ENCODE measurements at places on chromosomes 13 and 19. TPM values are rescaled to one million over a fixed set of nuclear protein-coding genes. Genes with fewer than 3 reads are reported as not detected.
A peak's percentile ranks its signal among the peaks of the same experiment; 100 is the strongest.

FGF21 gene
- total RNA-seq: not detected

POU2F2 gene
- total RNA-seq: 49.5 TPM

PRX gene
- total RNA-seq: 0.87 TPM

CDC42EP5 gene
- total RNA-seq: 1.0 TPM

CEBPA gene
- total RNA-seq: 0.73 TPM

OLFM4 gene
- not detected for total RNA-seq

LGI4 gene
- not detected for total RNA-seq

ZNF600 gene
- total RNA-seq: 11.3 TPM

DZIP1 gene
- total RNA-seq: 0.48 TPM

DNA sequence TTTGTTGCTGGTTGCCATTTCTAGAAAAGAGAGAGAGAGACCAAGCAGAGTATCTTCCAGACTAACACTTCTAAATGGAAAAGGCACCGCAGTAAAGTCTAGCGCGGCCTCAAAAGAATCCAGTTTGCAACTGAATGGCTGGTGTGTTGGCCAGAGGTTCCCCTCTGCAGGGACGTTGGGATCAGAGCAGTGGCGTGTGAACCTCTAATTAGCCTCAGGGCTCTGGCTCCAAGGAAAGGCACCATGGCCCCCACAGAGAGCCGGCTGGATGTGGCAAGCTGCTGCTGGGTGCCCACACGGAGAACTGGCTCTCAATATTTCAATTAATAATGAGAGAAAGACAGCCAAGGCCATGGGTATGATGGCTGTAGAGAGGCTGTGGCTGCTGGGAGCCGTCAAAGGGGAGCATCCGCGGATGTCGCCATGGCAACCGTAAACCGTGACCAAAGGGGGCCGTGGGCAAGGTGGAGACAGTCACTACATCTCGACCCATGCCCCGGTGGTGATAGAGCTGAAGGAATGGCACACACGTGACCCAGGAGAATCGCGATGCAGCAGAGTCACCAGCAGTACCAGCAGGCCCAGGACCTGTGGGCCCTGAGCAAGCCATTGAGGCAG, 9.5 kb downstream of the VSTM2B start:
- no peak for DNase-seq

GRCh38 chr13:51227404-51227803, 5.2 kb downstream of the FAM124A start:
- DNase-seq: no peak

GRCh38 chr13:59479629-59480028, 684.1 kb downstream of the DIAPH3 start:
- DNase-seq: no peak

DNA sequence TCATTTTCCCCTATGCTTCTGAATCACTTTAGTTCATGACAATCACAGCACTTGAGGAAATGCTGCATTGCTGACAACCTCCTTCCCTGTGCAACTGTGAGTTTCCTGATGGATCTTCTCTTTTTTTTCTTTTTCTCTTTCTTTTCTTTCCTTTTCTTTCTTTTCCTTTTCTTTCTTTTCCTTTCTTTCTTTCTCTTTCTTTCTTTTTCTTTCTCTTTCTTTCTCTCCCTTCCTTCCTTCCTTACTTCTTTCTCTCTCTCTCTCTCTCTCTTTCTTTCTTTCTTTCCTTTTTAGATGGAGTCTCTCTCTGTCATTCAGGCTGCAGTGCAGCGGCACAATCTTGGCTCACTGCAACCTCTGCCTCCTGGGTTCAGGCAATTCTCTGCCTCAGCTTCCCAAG, 247.9 kb upstream of the HTR2A start:
- DNase-seq: no peak

DNA sequence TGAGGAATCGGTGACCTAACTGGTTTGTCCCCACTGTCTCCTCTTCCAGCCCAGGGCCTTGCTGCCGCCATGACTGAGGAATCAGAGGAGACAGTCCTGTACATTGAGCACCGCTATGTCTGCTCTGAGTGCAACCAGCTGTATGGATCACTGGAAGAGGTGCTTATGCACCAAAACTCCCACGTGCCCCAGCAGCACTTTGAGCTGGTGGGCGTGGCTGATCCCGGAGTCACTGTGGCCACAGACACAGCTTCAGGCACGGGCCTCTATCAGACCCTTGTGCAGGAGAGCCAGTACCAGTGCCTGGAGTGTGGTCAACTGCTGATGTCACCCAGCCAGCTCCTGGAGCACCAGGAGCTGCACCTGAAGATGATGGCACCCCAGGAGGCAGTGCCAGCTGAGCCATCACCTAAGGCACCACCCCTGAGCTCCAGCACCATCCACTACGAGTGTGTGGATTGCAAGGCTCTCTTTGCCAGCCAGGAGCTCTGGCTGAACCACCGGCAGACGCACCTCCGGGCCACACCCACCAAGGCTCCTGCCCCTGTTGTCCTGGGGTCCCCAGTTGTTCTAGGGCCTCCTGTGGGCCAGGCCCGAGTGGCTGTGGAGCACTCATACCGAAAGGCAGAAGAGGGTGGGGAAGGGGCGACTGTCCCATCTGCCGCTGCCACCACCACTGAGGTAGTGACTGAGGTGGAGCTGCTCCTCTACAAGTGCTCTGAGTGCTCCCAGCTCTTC, 2.7 kb downstream of the ZNF574 start:
- no peak for DNase-seq

- DNase-seq: no peak
Observed at GRCh38 chr19:8373867-8374813, 10.2 kb downstream of the ANGPTL4 start.

DNA sequence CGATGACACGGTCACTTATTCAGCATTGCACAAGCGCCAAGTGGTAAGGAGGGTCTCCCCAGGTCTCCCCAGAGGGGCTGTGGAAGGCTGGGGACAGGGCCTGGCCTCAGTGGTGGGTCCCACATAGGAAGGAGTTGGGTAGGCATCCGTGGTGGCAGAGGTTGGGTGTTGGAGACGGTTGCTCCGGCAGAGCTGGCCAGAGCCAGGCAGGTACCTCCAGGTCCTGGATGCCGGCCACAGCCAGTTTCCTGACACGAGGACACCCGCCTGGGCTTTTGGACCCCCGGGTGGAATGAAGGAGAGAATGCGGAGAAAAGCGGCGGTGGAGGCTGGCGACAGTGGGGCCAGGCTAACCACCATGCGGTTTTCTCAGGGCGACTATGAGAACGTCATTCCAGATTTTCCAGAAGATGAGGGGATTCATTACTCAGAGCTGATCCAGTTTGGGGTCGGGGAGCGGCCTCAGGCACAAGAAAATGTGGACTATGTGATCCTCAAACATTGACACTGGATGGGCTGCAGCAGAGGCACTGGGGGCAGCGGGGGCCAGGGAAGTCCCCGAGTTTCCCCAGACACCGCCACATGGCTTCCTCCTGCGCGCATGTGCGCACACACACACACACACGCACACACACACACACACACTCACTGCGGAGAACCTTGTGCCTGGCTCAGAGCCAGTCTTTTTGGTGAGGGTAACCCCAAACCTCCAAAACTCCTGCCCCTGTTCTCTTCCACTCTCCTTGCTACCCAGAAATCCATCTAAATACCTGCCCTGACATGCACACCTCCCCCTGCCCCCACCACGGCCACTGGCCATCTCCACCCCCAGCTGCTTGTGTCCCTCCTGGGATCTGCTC, 1.3 kb upstream of the FFAR1 start:
- peak; percentile 53 for DNase-seq

- no peak for DNase-seq
Observed at GRCh38 chr13:47455626-47456025, 545.4 kb downstream of the SUCLA2 start.

GRCh38 chr13:20716951-20717350, 13.5 kb downstream of the IL17D start:
- DNase-seq: no peak

GRCh38 chr13:59873856-59874255, 289.9 kb downstream of the DIAPH3 start:
- DNase-seq: no peak

GRCh38 chr13:38804061-38804460, 117.2 kb downstream of the FREM2 start:
- DNase-seq: no peak

GRCh38 chr19:16435238-16435917, 36.4 kb downstream of the EPS15L1 start:
- no peak for DNase-seq

DNA sequence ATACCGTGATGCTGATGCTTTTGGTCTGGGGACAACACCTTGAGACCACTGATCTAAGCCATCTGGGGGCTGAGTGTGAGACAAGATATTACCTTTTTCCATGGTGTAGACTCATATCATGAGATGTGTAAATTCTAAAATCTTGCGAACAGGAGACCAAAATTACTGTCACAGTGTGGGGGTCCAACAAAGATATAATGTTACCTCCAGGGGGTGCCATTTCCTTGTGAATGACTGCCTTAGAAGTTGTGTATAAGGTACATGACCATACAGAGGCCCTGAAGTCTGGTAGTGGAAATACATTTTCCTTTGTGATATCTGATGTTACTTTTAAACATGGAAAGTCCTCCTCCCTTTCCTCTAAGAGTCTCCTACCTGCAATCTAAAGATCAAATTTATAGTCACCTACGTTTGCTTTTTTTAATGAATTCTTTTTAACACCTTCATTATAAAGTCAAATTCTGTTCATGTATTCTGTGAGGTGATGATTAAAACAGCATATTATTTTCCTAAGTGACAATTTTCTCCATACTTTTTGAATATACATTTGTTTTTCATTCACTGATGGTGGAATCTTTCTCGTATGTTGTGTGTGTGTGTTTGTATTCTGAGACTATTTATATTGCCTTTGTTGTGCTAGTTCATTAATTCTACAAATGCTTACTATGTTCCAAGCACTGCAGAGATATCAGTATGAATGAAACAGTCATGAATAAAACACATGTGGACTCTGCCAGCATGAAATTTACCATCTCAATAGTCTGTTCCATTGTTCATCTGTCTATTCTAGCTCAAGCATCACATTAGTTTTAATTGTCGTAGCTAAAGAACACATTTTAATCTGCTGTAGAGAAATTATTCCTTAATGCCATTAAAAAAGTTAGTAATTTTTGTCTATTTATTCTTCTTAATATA, 113.7 kb downstream of the RFC3 start:
- no peak for DNase-seq

- DNase-seq: no peak
Observed at GRCh38 chr13:100535426-100536135, 53.0 kb downstream of the GGACT start.

DNA sequence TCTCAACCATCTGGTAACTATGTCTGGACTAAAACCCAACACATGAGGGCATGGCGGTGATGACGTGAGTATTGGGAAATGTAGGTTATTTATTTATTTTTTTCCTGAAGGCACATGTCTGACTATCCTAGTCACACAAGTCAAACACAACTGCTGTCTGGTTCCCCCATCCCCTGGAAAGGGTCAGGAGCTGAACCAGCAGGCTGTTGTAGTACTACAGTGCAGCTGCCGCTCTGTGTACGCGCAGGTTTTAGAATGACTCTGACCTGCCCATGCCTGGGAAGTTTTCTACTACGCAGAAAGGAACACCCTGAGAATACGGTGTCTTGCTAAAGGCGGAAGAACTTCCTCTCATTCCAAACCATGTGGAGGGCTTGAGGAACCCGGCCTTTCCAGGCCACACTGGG, 1.2 kb downstream of the SLC7A1 start:
- DNase-seq: peak; percentile 36

GRCh38 chr13:46478651-46479050, 74.3 kb upstream of the LRCH1 start:
- no peak for DNase-seq

GRCh38 chr19:5134691-5135090, 165.8 kb downstream of the KDM4B start:
- DNase-seq: no peak
